KG1 (cell line): ENCODE measurements at places on chromosomes 13 and 19.

DNA sequence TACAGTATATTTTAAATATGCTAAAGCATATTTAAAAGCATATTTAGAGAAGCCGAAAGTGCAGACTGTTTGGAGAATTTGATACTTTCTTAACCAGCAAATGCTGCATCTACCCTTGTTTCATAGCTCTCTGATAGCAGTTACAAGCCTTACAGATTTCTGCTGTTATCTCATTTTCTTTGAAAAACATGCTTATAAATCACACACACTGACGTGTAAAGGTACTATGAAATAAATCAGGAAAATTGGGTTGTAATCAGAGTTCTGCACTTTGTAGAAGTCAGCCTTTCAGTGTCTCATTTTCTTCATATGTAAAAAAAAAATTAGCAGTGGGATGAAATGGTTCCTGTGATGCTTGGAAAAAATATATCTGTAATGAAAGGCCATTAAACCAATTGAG is 1432.4 kb upstream of the ATXN8OS start:
- DNase-seq = no peak

DNA sequence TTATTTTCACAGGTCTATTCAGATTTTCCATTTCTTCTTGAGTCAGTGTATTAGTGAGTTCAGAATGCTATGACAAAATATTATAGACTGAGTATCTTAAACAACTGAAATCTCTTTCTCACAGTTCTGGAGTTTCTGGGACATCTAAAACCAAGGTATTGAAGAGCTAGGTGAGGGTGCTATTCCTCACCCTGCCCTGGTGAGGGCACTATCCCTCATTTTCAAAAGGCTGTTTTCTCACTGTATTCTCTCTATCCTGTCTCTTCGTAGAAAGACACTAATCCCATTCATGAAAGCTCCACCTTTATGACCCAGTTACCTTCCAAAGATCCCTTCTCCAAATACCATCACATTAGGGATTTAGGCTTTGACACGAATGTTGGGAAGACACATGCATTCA is 1617.1 kb downstream of the PCDH9 start:
- DNase-seq = no peak

GRCh38 chr19:58128041-58128685 is 22.4 kb downstream of the ZNF329 start:
- DNase-seq = no peak

DNA sequence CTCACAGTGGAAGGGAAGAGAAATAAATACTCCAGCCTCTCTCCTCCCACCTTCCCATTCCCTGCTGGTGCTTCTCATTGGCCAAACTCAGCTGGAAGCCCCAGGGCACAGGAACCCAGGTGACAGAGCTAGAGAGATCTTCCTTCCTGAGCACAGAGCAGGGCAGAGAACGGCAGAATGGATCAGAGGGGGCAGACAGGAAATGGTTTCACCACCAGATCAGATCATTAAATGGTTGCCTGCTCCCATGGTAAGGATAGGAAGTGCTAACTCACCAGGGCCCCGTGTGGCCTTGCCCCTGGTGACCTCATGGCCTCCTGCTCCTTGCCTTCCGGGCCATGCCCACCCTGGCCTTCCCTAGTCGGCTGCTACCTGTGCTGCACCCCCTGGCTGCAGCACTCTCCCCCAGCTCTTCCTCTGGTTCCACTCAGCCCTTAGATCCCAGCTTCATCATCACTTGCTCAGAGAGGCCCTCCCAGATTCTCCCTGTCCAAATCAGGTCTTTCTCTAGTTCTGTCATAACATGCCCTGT is 108.7 kb downstream of the DPF1 start:
- DNase-seq = no peak

GRCh38 chr19:4557971-4558941 is 1.2 kb downstream of the SEMA6B start:
- no peak for DNase-seq

DNA sequence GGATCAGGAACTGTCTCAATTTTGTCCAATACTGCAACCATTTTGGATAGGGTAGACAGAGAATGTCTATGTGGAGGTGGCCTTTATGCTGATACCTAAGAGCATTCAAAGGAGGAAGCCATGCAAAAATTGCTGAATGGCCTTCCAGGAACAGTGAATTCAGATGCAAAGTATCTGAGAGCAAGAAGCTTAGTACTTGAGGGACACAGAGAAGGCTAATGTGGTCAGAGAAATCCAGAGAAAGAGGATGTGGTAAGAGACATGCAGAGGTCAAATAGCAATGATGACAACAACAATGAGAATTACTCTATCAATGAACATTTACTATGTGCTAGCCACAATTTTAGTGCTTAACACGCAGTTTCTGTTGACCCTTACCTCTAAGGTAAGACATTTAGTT is 785.6 kb upstream of the KLHL1 start:
- no peak for DNase-seq

DNA sequence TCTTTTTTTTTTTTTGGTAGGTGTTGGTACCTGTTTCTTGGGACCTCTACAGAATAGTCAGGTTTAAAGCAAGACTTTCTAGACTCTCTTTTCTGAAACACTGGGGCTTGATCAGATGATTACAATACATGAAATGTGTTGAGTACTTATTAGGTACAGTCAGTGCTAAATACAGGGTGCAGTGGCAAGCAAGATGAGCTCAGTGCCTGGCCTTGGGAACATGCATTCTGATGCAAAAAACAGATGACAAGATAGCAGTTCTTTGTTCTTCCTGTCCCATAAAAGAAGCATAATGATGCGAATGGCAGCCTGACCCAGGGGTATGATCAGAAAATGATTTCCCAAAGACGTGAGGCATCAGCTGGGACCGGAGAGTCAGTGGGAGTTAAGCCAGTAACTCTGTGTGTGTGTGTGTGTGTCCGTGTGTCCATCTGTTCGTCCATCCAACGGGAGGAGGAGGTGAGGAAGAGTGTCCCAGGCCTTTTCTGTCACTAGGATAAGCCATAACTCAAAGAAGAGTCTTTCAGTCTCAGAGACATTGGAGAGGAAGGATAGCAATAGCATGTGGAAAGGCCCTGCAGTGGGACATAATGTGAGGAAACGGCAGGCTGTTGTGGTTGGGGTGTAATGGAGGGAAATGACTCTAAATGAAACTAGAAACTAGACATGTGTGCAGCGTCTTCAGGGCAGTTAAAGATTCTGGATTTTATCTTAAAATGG is 32.2 kb downstream of the SLAIN1 start:
- no peak for DNase-seq

DNA sequence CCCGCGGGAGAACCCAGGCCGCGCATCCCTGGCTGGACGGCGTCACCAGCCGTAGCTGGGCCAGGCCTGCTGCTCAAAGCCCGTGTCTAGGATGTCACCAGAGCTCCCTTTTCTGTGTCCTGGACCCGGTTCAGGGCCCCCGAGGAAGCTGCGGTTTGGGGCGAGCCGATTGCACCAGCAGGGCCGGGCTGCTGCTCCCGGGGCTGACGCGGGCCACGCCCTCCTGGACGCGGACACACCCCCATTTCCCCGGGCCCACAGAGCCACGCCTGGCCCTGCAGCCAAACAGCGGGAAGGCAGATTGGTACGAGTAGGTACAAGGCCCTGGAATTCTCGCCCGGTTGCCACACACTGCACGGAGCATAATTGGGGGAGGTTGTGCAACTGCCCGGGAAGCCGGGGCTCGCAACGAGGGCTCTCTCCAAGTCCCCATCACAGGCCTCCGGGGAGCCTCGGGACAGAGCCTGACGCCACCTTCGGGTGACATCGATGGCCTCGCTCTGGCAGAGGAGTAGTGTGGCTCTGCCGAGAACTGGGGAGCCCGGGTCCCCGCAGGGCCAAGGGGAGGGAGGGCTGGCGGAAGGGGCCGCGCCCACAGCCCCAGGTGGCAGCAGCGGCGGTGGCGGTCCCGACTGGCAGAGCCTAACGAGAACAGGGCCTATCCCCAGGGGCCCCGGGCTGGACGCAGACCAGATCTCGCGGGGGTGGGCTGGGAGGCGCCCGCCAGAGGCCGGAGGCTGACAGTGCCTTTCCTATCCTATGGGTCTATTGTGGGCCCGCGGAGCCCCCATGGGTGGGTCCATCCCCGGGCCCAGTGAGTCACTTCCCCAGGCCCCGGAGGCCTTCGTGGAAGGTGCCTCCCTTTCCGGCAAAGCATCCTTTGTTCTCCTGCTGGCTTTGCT is 23.5 kb downstream of the KCTD15 start:
- peak; percentile 34 for DNase-seq

DNA sequence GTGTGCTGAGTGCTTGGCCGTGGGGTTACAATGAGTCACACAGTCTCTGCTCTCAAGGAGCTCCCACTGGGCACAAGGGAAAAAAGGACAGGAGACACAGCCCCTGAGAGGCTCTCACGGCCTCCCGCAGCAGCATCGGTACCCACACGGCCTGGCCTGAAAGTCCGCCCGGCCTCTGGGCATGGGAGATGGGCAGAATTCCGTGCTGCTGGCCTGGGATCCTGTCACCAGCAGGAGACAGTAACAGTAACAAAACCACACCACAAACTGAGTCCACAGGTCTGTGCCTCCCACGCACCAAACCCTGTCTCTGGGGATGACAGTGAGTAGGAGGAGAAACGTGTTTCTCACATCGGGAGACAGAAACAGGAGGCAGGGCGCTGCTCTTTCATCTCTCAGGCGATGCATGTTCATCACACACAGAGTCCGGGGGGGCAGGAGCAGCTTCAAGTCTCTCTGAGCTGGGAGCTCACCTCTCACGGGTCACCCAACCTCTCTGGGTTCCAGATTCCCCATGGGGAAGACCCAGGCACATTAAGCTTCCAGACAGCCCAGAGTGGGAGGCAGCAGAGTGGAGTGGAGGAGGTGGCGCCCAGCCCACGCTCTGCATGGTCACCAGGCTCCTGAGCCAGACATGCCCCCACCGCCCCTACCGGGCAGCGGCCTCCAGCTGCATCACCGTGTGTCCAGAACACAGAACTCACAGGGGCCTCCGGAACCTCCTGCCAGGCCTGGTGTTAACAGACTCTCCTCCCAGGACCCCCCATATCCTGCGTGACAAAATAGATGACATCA is 124.7 kb upstream of the VSTM2B start:
- DNase-seq = no peak

DNA sequence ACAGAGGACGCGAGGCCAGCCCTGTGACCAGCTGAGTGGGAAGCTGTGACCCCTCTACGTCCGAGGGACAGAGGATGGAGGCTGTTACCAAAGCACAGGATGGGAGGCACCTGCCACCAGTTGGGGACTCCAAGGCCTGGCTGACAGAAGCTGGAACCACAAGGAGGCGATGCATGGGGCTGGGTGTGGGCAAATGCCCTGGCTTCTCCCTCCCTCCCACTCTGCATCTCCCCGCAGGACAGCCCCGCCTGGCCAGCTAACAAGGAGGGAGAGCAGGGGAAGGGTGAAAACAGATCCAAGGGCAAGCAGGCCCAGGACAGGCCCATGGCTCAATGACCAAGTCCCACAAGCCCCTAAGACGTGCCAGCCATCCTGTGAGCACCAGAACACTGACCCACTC is 28.6 kb downstream of the AKT2 start:
- no peak for DNase-seq

- DNase-seq = no peak
Measured at GRCh38 chr19:6733338-6734095, 3.9 kb downstream of the GPR108 start.

DNA sequence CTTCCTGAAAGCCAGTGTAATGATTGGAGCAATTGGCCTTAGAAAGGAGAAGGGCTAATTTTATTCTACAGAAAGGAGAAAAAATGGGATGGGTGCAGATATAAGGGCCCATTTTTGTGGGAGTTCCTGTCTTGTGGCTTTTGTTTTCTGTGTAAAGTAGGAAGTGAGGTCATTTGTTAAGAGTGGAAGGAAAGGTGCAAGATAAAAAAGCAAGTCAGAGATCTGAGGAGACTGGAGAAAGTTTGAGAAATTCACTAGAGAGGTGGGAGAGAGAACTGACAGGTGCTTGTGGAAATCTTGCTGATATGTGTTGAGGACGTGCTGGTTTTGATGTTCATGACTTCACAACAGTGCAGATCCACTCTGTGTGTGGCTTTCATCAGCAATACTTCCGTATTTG is 349.4 kb downstream of the DLEU7 start:
- no peak for DNase-seq

- no peak for DNase-seq
Measured at GRCh38 chr13:74325106-74325505, 190.9 kb upstream of the KLF12 start.

GRCh38 chr13:21616880-21617279 is 12.9 kb upstream of the MICU2 start:
- DNase-seq = no peak

GRCh38 chr19:54011507-54012211 is 20.2 kb downstream of the CACNG6 start:
- no peak for DNase-seq

DNA sequence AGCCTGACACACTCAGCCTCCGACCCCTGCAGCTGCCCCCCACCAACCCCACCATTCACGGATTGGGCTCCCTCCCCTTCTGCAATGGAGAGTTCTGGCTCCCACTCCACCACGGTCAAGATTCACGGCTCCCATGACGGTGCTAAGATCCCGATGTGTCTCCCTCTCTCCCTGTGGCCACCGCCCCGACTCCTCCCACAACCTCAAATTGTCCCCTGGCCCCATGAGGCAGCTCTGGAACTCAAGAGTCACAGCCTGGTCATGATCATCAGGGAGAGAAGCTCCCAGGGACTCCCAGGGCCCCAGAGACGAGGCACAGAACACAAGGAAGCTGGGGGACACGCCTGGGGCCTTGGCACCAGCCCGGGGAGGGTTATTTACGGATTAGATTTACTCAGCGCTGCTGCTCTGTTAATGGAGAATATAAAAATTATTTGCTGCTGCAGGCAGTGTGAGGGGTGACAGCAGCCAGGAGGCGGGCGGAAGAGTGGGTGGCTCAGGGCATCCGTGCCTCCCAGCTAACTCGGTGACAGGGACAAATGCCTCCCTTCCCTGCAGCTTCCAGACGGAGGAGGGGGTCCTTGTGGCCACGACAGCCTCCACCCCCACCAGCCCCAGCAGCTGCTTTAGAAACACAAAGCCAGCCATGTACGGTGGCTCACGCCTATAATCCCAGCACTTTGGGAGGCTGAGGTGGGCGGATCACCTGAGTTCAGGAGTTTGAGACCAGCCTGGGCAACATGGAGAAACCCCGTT is 184.2 kb downstream of the PTPRS start:
- DNase-seq = no peak

GRCh38 chr13:97321101-97321500 is 99.0 kb downstream of the MBNL2 start:
- no peak for DNase-seq

DNA sequence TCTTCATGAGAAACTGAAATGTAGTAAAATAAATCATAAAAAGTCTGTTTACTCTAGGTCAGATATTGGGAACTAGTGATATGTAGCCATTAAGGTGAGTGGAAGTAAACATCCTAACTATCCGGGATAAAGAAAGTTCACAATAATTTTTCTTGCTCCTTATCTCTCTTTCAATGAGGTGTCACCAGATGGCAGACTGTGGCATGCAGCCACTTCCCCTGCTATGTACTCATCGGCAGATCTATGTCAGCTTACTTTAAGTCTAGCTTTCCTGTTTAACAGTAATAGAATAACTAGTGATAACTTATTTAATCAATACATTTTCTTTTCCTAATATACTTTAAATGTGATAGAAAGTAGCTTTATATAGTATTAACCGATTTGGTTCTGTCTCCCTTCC is 181.9 kb downstream of the NDFIP2 start:
- no peak for DNase-seq
